ENCODE measurements at places on chromosomes 2 and 18. TPM values are rescaled to one million over a fixed set of nuclear protein-coding genes. Genes with fewer than 3 reads are reported as not detected.

Gene TMEM17
- 3.4 TPM for total RNA-seq

Gene KYNU
- total RNA-seq = 8.8 TPM

Gene OBSL1
- 57.1 TPM for total RNA-seq

Gene IHH
- not detected for total RNA-seq

Gene EMILIN1
- total RNA-seq = 113 TPM
